ENCODE measurements at places on chromosomes 13 and 19. TPM values are rescaled to one million over a fixed set of nuclear protein-coding genes. Genes with fewer than 3 reads are reported as not detected.

DNA sequence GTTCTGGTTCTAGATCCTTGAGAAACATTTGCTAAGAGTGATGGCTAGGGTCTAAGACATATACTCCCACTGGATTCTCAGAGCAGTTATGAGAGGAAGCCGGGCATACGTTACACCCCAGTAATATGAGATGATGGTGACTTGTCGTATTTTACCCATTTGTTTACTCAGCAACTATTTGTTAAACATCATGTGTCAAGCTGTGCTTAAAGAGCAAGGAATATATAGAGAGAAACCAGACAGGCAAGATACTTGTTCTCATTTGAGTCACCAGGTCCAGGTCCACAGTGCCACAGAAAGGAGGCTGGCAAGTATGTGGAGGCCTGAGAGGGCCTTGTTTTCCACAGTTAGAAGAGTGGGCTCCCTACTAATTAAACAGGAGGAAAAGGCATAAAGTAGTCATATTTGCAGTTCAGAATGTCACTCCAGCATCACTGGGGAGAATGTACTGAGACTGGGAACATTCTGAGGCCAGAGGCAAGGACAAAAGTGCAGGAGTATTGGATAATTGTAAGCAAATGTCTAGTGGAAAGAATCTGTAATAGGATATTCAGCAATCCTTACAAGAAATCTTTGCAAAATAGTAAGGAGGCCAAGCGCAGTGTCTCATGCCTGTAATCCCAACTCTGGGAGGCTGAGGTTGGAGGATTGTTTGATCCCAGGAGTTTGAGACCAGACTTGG lies 142.2 kb downstream of the IRS2 start:
- no peak for DNase-seq

DNA sequence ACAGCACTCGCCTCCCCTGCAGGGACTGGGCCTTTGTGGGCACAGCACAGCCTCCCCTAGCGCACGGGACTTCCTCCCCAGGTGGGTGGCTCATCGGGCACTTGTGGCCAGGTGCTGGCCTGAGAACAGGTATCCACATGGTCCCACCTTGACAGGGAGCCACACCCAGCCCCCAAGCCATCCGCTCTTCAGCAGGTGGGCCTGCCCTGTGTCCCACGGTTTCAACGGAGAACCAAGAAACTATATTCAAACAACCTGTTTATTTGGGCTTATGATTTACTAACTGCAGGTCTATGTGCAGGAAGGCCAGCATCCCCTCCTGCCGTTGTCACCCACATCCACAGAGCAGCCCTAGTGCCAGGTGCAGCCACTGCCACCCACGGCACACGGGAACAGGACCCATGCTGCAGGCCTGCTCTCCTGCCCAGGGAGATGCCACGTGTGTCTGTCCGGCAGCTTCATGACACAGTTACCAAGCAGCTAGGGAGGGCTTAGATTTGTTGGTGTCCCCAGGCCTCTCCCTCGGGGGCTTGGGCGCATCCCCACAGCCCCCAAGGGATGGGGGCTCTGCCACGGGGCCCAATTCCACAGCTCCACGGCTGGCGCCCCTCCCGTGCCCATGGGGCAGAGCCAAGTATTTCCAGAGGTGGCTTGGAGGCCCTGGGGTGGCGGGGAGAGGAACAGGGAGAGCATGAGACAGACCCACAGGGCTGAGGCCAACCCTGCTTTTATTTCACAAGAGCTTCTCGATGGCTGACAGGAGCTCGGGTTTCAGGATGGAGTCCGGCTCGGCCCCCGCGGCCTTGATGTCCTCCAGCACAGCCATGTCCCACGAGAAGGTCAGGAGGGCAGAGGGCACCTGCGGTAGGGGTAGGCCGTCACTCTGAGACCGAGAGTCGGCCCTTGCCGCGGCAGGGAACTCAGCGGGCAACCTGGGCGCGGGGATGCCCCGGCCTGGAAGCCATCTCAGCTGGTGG lies 12.5 kb downstream of the UBXN6 start:
- no peak for DNase-seq

GRCh38 chr13:23620613-23621315 lies 50.6 kb downstream of the TNFRSF19 start:
- DNase-seq: no peak

DNA sequence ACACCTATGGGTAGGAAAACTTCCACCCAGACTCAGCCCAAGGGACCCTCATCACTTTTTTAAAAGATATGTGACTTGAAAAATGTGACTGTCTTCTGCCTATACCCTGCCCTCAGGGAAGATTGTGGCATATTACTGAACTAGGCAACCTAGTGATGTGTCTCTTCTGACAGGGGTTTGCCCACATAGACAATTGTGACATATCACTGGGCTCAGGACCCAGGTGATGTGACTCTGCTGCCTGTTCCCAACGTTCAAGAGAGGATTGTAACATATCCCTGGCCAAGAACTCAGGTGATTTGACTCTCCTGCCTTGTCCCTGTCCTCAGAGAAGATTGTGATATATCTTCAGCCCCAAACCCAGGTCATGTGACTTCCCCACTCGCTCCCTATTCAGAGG lies 86.3 kb upstream of the ZNF43 start:
- no peak for DNase-seq

DNA sequence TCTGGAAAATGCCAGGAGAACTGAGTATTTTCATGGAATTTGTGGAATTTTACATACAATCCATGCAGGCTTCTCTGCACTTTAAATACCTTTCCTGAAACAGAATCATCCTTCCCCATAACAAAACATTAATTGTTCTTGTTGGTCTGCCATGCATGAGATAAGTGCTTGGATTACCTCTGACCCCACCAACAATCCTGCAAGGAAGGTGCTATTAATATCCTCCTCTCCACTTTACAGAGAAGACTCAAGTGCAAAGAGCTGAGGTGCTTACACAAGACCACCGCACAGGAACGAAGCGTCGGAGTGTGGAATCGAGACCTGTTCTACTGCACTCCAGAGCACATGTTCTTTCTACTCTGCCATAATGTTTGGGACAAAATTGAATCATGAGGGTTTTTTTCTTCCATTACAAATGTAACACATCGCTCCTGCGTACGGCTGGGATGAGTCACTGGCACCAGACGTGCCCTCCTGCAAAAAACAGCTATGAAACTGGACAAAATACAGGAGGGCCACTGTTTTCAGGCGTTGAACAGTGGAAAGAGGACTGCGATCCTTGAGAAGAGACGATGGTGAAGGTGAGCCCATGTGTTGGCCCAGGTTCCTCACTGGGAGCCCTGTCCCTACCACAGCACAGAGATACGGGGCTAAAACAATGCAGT lies 12.9 kb upstream of the LRRC4B start:
- DNase-seq: no peak

The PTGIR gene
- 7.2 TPM for total RNA-seq

All from mesenteric fat pad (tissue), 1 donor.